Activated naive CD8-positive, alpha-beta T cell treated with anti-CD3 and anti-CD28 coated beads for 36 hours (primary cell): ENCODE measurements at places on chromosomes 4 and X. TPM values are rescaled to one million over a fixed set of nuclear protein-coding genes. Genes with fewer than 3 reads are reported as not detected.
A peak's percentile ranks its signal among the peaks of the same experiment; 100 is the strongest.

DNA sequence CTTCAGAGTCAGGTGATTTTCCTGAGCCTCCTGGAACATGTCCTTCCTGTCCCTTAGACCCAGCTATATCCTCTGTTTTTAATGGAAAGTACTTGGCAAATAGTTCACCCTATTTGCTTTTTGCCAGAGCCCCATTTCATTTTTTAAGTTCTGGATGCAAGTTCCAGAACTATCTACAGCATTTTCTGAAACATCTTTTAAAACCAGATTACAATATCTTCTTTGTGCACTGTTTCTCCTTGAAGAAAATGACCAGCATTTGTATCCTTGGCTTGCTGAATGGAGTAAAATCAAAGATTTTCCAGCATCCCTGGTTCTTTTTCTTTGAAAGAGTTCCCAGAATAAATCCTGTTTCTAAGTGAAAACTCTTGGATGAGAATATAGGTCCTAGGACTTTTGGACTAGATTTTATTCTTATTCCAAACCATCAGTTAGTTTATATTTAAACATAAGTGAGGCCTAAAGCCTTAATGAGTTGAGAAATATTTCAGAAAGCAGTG, 224.3 kb downstream of the ANK2 start:
- no peak for DNase-seq

- peak; percentile 42 for DNase-seq
Measured at GRCh38 chr4:6701371-6701770, 7.7 kb downstream of the S100P start.

GRCh38 chr4:120001850-120002249, 64.8 kb downstream of the MAD2L1 start:
- DNase-seq, result no peak

Gene DRP2
- total RNA-seq, result 0.23 TPM
